Liver (tissue), 10 donors: ENCODE measurements at places on chromosomes 1 and 21. TPM values are rescaled to one million over a fixed set of nuclear protein-coding genes. Genes with fewer than 3 reads are reported as not detected.

The KRTAP21-2 gene
- not detected for polyA plus RNA-seq

The CLEC20A gene
- polyA plus RNA-seq, result not detected

The AVPR1B gene
- not detected for polyA plus RNA-seq

The IL19 gene
- polyA plus RNA-seq, result not detected

The SIPA1L2 gene
- polyA plus RNA-seq, result 2.6 TPM

The CNIH3 gene
- 0.88 TPM for polyA plus RNA-seq

The GCLM gene
- polyA plus RNA-seq, result 14.2 TPM

The PRAMEF4 gene
- polyA plus RNA-seq, result not detected

The MX2 gene
- polyA plus RNA-seq, result 0.69 TPM

The PAQR6 gene
- polyA plus RNA-seq, result 0.85 TPM

The CRP gene
- 13,117 TPM for polyA plus RNA-seq

The FAM3B gene
- polyA plus RNA-seq, result 1.5 TPM

GRCh38 chr1:2224631-2225428, 3.3 kb upstream of the SKI start:
- no peak for DNase-seq

GRCh38 chr1:100606438-100606837, 68.5 kb downstream of the GPR88 start:
- DNase-seq, result no peak

DNA sequence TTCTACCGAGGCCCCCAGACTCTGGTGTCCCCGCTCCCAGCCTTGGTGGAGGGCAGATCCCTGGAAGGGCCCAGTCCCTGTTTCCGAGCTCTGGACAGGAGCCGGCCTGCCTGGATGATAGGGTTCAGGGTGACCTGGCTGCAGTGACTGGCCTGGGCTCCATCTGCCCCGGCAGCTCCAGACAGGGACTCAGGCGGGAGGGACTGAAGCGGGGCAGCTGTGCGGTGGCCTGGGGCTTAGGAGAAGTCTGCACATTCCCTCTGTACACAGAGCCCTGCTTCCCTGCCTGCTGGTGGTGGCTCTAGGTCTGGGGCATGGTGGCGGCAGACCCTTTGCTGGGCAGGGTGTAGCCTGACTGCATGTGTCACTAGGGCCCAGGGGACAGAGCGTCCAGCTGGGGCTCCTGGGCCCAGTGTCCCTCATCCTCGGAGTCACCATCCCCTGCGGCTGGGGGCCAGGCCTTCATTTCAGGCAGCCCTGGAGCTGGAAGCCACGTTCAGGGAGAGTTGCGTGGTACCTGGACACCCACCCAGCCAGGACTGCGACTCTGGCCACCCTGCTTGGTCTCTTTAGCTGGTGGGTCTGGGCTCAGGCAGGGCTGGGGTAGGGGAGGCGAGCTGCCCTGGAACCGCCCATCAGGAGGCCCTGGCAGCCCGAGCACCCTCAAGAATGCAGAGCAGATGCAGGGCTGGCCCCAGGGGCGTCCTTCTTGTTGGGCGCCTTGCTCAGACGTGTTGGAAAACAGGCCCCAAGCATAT, 9.6 kb downstream of the ARHGEF16 start:
- no peak for DNase-seq

GRCh38 chr1:59803458-59804038, 11.2 kb upstream of the HOOK1 start:
- no peak for DNase-seq

- DNase-seq, result peak; percentile 77
Measured at GRCh38 chr1:85200463-85201339, at the start of gene SYDE2. TSS of gene SYDE2 (minus strand) at chr1:85201016. CDS start at chr1:85200996, 20 bp downstream.

DNA sequence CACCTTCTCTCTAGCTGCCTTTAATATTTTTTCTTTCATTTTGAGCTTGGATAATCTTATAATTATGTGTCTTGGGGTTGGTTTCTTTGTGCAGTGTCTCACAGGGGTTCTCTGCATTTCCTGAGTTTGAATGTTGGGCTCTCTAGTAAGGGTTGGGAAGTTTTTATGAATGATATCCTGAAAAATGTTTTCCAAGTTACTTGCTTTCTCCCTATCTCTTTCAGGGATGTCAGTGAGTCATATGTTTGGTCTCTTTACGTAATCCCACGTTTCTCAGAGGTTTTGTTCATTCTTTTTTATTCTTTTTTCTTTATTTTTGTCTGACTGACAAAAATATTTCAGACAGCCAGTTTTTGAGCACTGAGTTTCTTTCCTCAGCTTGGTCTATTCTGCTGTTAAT, 55.4 kb upstream of the CCDC190 start:
- no peak for DNase-seq

- DNase-seq, result peak; percentile 66
Measured at GRCh38 chr1:39491146-39491921, at the start of gene BMP8A. TSS of gene BMP8A (plus strand) at chr1:39491636. CDS start at chr1:39491992, 356 bp downstream.

- no peak for DNase-seq
Measured at GRCh38 chr1:86156566-86157455, at the start of gene COL24A1. TSS of gene COL24A1 (minus strand) at chr1:86156772. CDS start at chr1:86156396, 376 bp downstream.

DNA sequence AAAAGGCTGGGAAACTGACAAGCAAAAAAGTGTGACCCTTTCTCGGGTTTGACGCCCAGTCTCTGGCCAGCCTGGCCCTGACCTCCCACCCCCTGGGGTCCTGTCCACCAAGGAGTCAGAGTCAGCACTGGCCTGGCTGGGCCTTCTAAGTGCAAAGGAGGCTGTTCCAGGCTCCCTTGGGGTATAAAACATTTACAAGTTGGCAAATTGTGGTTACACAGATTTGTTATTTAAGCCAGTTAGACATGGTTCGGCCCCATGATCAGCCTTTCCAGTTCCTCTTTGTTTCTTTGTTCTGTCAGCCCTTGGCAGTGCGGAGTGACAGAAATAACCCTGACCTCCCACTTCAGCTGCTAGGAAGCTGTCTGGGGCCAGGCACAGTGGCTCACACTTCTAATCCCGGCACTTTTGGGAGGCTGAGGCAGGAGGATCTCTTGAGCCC, 161.6 kb upstream of the RAB4A start:
- no peak for DNase-seq

DNA sequence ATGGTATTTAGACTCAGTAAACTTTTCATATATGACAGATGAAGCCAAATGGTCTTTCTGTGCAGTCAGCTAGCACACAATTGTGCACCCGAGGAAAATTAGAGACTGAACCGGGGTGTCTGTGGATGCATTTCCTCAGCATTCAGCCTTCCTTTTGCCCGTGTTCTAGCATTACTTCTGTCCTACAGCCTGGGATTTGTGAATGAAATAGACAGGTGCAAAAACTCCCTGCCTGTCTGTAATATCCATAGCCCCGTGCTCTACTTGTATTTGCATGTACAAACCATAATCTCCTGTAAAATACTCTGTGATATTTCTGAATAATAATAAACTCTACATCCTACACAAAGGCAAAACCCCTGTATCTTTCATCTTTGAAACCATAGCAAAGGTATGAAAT, 64.8 kb upstream of the LGALS8 start:
- no peak for DNase-seq

- DNase-seq, result no peak
Measured at GRCh38 chr21:27201197-27201596, 234.3 kb upstream of the ADAMTS5 start.

GRCh38 chr1:241810769-241811405, 37.1 kb upstream of the EXO1 start:
- no peak for DNase-seq

- no peak for DNase-seq
Measured at GRCh38 chr21:42003051-42003461, 7.1 kb downstream of the ZBTB21 start.

GRCh38 chr1:97277891-97278654, 556.5 kb downstream of the PTBP2 start:
- DNase-seq, result no peak

GRCh38 chr1:199720496-199720895, 307.0 kb upstream of the NR5A2 start:
- DNase-seq, result no peak

DNA sequence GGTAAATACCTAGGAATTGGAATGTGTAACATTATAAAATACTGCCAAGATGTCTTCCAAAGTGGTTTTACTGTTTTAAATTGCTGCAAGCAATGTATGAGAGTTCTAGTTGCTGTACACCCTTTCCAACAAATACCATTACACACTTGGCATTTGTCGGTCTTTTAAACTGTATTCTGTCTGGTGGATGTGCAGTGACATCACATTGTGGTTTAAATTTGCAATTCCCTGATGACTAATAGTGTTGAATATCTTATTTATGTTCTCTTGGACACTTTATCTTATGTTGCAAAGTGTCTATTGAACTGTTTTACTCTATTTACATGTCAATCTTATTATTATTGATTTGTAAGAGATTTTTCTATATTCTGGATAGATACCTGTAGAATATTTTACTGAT, 561.2 kb upstream of the B3GALT2 start:
- DNase-seq, result no peak

GRCh38 chr1:101124405-101124804, 98.8 kb upstream of the DPH5 start:
- DNase-seq, result no peak

GRCh38 chr21:36522219-36522808, 42.4 kb upstream of the CLDN14 start:
- DNase-seq, result no peak

DNA sequence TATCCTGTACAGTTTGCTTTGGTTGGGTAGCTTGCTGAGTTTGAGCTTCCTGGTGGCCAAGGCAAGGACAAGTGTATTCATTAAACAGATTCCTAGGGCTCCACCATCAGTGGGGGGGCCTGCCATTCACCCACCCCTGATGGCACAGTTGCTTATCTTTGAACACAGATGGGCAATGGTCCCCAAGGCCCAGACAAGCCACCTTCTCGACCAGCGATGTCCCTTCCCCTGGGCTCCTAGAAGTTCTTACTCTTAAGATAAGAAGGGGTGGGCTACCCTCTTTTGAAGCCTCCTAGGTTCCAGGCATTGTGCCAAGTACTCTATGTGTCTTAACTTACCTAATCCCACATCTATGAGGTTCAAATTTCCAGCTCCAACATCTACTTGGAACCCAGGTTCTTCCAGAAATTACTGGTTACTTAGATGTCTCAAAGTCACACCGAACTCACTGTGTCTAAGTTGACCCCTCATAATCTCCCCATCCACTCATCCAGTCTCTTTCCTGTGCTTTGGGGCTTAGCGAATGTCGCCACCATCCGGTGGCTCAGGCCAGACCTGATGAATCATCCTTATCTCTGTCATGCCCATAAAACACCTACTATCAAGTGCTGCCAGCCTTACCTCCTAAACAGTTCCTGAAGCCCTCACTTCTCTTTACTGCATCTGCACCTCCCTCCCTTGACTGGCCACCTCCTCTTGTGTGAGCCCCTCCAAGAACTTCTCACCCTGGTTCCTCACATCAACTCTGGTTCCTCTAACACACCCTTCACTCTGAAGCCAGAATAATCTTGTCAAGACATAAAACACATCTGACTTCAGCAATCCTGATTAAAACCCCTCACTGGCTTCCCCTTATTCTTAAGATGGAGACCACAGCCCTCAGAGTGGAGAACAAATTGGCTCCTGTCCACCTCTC, 50.1 kb downstream of the KLHDC7A start:
- peak; percentile 31 for DNase-seq

GRCh38 chr1:38585971-38586370, 273.6 kb downstream of the RRAGC start:
- DNase-seq, result no peak

GRCh38 chr1:178961331-178961730, 64.4 kb upstream of the FAM20B start:
- DNase-seq, result peak; percentile 12

DNA sequence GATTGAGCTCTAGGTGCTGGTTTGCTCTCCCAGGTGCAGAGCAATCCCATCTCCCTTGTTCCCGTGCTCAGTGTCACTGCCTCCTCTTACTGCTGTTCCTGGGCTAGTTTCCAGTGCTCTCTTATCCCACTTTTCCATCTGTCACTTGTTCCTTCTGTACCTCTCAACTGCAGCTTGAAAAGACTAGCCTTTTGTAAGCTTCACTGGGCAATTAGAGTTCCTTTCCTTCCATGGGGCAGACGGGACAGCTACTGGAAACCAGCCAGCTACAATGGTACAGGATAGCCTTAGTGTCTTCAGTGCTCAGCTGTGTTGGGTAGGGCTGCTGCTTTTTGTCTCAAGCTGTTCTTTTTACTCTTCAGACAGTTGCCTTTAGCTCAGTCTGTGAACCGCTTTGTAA, 31.6 kb downstream of the AGT start:
- DNase-seq, result no peak

GRCh38 chr1:32394890-32395432, 720 bp upstream of the BSDC1 start:
- no peak for DNase-seq

GRCh38 chr1:168752171-168752832, 23.3 kb upstream of the DPT start:
- DNase-seq, result no peak

DNA sequence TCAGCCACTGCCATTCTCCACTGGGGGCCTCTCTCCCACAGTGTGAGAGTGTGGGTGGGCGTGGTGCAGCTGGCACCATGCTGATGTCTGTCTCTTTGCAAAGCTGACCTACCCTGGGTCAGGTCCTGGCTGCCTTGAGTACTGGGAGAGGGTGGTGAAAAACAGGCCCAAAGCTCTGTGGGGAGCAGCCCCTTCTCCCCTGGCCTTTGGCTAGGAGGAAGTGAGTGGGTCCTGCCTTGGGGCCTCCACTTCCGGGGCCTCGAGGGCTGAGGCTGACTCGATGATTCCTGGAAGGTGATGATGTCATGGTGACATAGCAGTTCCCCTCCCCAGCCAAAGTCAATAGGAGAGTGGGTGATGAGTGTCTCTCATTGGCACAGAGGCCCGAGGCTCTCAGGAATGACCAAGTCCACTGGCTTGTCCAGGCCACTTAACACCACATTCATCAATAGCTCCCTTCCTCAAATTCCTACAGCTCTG, 53.0 kb downstream of the IER5 start:
- no peak for DNase-seq
